ENCODE measurements at places on chromosomes 1 and 21.

DNA sequence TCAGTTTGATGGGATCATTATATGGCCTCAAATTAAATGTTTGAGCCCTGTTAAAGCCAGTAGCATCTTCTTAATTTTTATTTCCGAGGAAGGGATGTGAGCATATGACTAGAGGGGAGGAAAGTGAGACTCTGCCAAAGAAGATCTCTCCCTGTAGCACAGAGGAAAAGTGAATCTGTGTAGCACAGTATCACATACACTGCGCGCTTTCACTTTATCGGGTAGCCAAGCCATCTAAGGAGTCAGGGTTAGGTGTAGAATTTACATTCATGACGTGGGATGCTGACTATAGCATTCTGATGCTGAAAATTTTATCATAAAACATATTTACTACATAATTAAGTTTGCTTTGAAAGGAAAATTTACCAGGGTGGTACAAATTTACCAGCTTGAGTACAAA lies 24.0 kb downstream of the LRRC8D start:
- DNase-seq = no peak

- peak; percentile 81 for DNase-seq
Measured at GRCh38 chr1:9671377-9672140, 20.0 kb downstream of the PIK3CD start.

DNA sequence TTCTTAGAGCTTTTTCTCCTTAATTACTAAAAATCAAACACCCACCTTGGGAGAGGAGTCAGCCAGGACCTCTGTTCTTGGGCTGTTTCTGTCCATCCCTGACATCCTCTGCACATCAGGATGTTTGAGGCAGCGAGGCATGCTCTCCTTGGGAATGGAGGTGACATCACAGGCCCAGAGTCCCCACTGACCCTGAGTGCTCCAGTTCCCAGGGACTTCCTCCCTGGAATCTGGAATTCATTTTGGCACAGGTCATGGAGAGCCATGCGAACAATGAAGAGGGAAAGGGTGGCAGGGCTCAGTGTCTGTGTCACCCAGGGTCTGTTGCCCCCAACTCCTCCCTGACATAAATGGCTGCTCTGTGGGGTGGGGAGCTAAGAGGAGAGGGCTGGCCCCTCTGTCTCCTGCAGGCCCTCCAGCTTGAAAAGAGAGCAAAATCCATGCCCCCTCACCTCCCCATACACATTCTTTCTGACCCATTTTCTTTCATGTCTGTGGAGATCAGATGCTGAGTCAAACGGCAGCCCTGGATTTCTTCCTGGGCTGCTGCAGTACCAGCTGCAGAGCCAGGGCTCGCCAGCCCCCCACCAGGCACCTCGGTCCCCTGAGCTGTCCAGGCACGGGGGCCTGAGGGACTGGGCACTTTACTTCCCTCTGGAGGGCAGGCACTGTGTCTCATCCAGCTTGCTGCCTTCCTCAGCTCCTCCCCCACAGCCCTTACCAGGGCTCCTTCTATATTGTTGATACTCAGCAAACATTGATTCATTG lies 102.0 kb downstream of the NMNAT2 start:
- peak; percentile 41 for DNase-seq

DNA sequence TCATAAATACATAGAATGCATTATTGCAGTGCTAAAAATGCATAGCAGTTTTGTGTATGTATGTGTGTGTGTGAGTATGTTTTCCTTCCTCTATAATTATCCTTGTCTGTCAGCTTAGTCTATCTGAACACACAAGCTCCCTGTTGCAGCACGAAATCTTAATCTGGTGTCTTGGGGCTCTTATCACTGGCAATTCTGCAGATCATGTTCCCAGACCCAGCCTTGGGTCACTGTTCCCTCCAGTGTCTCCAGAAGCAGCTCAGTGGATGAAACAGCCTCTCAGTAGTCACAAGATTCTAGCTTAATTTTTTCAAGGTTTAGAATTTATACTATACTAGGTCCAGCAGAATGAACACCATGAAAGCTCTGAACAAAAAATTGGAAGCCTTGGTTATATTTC lies 777.9 kb downstream of the MRPL39 start:
- DNase-seq = no peak

DNA sequence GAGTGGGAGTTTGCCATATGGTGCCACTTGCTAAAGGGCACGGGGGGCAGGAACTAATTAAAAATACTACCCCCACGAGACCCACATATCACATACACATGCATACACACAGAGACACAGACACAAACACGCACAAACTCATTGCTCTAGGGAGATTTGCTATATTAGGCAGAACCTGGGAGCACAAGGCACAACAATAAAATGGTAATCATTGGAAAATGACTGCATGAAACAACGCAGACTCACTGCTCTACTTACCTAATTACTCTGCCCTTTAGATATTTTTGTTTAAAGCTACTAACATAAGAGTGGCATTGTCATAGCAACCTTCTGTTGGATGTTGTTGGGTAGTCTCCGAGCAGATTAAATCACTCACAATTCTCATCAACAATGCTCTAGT lies 20.3 kb upstream of the RGS4 start:
- DNase-seq = no peak

DNA sequence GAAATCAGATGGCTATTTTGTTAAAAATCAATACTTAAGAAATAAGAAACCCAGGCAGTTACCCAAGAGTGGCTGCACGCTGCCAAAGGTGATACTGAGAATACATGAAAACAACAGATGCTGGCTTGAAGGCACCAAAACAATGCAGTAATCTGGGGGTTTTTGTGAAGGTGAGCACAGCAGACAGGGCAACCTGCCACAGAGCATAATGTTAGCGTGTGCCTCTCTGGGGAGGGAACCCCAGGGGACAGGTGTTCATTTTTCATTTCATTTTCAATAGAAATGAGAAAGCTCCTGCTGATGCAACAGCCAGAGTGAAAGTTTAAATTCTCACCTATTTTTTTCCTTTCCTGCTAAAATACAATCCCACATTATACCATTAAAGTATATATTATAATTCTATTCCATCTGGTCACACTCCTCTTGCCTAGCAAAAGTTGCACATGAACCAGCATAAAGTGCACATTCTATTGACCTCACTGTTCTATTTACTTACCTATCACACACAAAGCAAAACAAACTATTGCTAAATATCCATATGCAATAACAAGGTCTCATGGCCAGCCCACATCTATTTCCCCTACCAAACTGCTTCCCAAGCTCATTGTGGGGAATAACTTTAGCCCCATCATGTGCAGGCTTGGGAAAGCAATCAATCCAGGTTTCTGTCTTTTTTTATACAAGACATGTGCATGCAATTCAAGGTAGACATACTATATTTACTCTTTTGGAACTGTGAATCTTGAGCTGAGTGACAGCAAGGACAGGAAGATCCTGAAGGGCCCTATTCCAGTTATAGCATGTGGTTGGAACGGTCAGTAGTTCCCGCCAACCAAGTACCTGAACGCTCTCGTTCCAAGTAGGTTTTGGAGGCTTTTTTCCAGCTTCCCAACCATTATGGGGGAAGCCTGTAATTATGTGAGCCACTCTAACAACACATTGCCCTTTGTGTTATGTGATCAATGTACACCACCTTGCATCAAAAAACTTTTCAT lies 173.6 kb downstream of the RERE start:
- DNase-seq = no peak

DNA sequence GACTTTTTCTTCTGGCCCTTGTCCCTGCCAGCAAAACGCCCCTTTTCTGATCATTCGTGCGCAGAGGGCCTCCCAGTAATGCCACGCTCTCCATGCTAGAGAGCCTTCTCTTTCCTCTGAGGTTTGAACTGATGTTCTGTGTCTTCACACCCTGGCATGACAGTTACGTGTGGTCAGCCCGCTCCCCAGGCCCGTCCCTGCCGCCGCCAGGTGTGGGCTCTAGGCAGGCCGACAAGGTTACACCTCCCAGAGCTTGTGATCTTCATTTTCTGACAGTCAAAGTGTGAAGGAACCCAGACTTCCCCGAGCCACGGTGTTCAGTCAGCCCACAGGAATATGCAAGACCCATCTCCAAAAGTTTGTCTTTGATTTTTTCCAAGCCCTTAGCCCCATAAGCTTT lies 265.6 kb downstream of the TM2D1 start:
- no peak for DNase-seq

GRCh38 chr1:159009704-159010361 lies at the start of gene IFI16:
IFI16 (plus strand) TSS chr1:159009907; CDS start chr1:159014681, 4,774 bp downstream.
- peak; percentile 95 for DNase-seq

GRCh38 chr1:191519519-191519918 lies 638.7 kb upstream of the RGS18 start:
- no peak for DNase-seq

- DNase-seq = no peak
Measured at GRCh38 chr1:45429561-45430159, 61.3 kb downstream of the TESK2 start.

DNA sequence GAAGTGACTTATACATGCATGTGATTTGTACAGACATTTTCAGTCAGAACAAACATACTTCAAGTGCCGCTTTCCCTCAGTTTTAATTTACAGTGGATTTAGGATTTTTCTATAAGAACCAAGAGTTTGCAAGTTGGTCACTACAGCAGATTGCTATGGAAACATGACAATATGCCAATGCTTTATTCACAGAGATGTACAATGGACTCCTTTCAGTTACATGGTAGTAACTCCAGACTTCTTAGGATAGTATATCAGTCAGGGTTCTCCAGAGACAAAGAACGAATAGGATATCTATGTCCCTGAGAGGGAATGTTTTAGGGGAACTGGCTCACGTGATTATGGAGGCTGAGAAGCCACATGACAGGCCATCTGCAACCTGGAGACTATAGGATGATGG lies 27.4 kb downstream of the IFI44 start:
- DNase-seq = no peak

DNA sequence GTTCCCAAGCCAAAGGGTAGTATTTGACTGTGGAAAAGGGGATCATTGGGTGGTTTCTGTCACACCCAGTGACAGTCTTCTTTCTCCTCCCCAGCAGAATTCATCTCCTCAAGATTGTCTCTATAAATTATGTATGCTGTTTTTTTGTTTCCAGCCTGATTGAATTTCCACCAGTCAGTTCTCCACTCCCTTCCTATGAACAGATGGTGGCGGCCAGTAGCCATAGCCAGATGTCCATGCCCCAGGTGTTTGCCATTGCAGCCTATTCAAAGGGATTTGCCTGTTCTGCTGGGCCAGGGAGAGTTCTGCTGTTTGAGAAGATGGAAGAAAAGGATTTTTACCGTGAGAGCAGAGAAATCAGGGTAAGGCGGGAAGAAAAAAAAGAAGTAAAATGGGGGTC lies 12.9 kb downstream of the CFAP57 start:
- no peak for DNase-seq

DNA sequence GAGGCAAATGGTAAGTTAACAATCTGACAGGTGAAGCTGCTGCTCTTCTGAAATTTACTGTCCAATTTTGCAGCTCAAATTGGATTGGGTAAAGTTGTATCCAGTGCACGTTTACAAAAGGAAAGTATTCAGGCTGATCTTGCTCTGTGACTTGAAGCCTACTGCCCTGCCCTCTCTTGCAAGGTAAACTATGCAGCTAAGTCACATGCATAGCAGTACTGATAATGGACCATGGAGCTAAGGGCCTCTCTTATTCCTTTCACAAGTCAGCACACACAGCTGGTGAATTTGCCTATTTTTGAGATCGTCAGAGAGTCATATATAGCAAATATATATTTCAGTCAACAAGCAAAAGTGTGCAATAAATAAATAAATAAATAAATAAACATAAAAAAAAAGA lies 23.2 kb downstream of the XCL1 start:
- DNase-seq = no peak

GRCh38 chr1:117569856-117570255 lies 36.0 kb upstream of the TENT5C start:
- DNase-seq = no peak

DNA sequence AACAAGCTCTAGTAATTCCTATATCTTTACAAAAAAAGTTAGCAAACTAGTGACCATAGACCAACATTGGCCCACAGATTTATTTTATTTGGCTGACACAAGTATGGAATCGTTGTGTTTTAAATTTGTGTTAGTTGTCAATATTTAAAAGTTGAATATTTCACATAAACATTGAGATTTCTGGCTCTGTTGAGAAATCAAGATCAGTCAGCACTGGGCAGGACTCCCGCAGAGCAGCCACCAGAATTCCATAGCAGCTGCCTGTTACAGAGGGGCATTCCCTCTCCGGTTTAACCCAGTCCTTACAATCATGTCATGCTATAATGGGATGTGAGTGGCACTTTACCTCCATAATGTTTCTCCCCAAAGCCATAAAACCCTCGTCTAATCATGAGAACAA lies 79.2 kb upstream of the NRIP1 start:
- DNase-seq = peak; percentile 1

DNA sequence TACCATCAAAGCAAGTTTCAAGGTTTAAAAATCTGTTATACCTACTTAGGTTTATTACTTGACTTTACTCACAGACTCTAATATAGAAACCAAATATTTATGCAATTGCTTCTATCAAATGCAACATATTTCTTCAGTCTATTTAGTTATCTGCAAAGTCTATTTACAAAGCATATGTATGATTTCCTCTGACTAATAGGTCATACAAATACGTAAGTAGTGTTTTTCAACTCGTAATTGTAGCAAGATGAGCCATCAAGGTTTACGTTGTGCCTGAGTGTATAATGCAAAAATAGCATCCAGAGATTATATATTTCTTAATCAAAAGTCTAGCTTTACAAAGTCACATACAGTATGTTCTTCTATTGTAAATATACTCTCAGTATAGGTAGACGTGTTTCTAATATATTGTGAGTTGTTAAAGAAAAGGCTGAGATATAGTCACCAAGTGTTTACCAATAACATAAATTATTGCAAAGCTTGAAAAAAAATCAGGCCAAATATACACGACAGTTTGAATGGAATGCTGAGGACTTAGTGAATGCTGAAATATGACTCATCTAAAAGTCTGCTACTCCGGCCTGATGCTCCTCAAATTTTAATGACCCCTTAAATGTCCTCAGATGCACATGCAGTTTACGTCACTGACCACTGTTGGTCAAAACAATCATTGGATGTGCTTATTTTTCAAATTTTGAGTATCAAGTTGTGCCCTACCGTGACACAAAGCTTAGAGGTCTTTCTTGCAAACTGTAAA lies 48.4 kb downstream of the ADAMTS5 start:
- DNase-seq = peak; percentile 40

- DNase-seq = no peak
Measured at GRCh38 chr1:31784356-31785019, 20.3 kb upstream of the ADGRB2 start.

DNA sequence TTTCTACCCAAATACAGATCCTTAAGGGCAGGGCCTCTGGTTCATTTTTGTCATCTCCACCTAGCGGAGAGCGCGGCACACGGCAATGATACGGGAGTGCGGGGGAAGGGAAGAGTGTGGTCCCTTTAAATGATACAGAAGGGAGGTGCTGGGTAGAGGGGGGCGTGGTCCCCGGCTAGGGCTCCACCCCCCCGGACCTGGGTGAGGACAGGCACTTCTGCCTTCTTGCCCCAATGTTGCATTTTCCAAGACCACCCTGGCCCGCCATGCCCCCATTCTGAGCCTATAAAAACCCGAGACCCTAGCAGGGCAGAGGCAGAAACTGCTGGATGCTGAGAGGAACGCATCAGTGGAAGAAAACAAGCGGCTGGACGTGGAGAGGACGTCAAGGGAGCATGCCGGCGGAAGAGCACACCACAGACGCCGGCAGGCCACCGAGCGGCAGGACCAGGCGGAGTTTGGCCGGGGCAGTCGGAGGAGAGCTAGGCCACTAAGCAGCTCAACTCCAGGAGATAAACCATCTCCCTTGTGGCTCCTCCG lies 30.0 kb downstream of the LRRC3 start:
- peak; percentile 11 for DNase-seq
